ENCODE measurements at places on chromosomes 6 and 20.

- no peak for DNase-seq
These were observed 85.1 kb downstream of the EYA2 start for GRCh38 chr20:46979603-46980241.

DNA sequence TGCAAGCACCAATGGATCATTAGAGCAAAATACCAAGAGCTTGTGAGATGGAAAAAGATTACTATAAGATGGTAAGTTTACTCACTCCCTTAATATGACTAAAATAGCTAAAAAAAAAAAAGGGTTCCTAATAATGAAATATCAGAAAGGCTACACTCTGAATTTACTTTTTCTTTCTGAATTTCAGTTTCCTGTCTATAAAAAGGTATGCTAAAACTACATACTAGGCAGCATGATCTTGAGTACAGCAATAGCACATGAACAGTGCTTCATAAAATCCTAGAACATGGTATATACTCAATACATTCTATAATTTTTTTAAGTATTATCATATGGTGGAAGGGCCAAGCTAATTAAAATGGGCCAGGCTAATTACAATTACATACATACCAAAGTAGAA, 24.0 kb upstream of the FAM135A start:
- DNase-seq: no peak

GRCh38 chr6:14016935-14017625, 92.3 kb downstream of the RNF182 start:
- no peak for DNase-seq

- DNase-seq: no peak
These were observed 71.8 kb downstream of the GPR6 start for GRCh38 chr6:110049696-110050439.

GRCh38 chr6:157823528-157824370, 703 bp downstream of the SNX9 start:
- no peak for DNase-seq

- DNase-seq: no peak
These were observed 25.5 kb downstream of the IYD start for GRCh38 chr6:150394053-150394898.

GRCh38 chr6:129875610-129876520, 14.8 kb upstream of the TMEM244 start:
- DNase-seq: no peak

DNA sequence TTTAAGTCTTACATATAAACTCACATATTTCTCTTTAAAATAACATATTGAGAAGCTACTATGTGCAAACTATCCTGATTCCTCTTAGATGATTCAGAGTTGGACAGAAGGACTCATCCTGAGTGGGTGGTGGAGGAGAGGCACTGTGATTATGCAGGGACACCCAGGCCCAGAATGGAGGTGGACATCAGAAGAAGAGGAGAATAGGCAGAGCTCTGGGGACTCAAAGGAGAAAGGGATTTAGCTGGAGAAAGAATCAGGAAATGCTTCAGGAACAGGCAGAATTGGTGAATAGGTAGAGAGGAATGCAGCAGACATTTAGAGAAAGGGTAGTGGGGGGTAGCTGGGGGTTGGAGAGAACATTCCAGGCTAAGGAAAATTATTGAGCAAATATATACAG, 17.4 kb downstream of the RCAN2 start:
- DNase-seq: no peak

DNA sequence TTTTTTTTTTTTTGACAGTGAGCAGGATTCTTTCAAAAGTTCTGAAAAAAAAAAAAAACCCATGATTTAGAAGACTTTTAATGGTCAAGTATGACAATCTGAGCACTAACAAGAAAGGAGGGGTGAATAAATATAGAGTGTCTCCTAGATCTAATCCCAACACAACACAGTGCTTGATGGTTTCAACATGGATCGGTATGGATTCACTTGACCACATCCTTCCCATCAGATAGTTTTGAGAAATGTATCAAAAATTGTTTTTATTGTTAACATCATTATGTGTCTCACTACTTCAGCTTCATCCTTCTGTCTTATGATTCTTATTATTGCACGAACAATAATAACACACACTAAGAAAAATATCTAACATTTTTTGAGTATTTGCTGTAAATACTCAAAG, 21.0 kb downstream of the KIF13A start:
- no peak for DNase-seq

DNA sequence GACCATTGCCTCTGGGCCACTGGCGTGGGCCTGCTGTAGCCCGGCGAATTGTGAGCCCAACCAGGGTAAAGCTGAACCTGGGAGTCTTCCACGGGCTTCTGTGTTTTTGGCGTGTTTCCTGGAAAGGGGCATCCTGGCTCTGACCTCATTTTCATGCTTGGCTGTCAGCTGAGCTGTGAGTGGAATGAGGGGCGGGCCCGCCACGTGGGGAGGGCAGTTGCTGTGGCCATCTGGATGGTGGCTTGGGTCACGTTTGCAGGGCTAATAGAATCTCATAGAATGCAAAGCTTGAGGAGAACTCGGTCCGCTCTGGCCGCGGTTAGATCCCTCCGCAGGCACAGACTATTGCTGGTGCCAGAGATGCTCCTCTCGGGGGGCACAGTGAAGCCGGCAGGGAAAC, 263.0 kb downstream of the SMOC2 start:
- no peak for DNase-seq

GRCh38 chr6:113734982-113735381, 122.2 kb upstream of the MARCKS start:
- DNase-seq: no peak

DNA sequence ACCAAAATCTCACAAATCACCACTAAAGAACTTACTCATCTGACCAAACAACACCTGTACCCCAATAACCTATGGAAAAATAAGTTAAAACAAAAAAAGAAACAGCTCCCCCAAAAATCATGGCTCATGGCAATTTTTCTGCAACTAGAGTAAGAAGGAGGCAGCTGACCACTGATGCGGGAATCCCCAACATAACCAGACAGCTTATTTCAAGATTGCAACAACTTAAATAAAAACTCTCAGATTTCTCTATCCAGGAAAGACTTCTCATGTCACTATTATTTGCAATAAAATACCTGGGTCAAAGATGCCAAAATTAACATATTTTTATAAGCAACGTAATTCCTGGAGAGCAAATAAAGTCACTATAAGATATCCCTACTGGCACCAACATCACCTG, 128.1 kb upstream of the LY86 start:
- no peak for DNase-seq

GRCh38 chr20:11296221-11296620, 621.5 kb upstream of the BTBD3 start:
- no peak for DNase-seq

GRCh38 chr6:138267971-138268895, 49.9 kb upstream of the PBOV1 start:
- no peak for DNase-seq

- no peak for DNase-seq
These were observed 4.0 kb downstream of the PLAGL2 start for GRCh38 chr20:32203356-32204204.

GRCh38 chr20:17059465-17059864, 167.4 kb upstream of the PCSK2 start:
- no peak for DNase-seq

DNA sequence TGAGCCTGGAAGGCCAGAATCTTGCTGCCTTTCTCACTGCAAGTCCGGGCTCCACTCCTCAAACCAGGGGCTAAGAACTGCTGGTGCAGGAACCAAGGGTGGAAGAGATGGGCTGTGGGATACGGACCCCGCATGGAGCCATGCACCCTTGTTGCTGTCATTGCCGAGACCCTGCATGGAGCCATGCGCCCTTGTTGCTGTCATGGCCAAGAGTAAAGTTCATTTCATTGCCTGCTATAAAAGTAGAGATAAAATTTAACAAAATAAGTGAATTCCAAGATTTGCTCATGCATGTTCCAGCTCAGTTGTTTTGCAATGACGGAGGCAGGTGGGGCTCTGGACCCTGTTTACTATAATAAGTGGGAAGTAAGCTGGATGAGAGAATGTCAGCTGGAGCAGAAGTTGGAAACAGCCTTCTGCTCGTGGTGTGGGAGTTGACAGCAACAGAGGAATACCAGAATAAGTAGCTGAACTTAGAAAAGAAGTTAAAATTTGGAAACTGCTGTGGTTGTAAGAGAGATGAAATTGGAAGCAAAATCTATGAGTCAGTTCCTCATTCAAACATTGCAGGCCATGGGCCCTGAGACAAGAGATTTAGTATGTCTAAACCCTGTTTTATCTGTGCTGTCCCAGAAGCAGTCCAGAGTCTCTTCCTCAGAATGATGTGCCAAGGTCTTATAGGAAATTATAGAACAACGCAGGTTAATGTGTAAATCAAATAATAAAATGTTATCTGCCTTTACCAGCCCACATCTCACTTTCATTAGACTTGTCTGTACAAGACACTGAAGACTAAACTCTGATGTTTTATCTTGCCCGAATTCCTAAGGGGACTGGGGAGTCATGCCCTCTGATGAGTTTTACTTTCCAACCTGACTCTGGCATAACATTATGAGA, 15.8 kb upstream of the THBS2 start:
- no peak for DNase-seq

Data from NCI-H187 (cell line).